Tibial nerve (tissue), 4 donors: ENCODE measurements at places on chromosomes 13 and 19. TPM values are rescaled to one million over a fixed set of nuclear protein-coding genes. Genes with fewer than 3 reads are reported as not detected.
A peak's percentile ranks its signal among the peaks of the same experiment; 100 is the strongest.

Gene KLC3
- total RNA-seq: not detected

GRCh38 chr13:71979616-71980015 lies 112.6 kb upstream of the DACH1 start:
- no peaks in the 10 kb centered on the region for H3K27me3 ChIP-seq
- H3K4me3 ChIP-seq: no peak overlapping the region
- no peak overlapping the region for H3K27ac ChIP-seq
- H3K4me1 ChIP-seq: no peaks in the 10 kb centered on the region

- no peaks in the 10 kb centered on the region for H3K4me1 ChIP-seq
- H3K27me3 ChIP-seq: no peaks in the 10 kb centered on the region
- H3K36me3 ChIP-seq: no peaks in the 10 kb centered on the region
- H3K4me3 ChIP-seq: no peak overlapping the region
These were observed 52.2 kb downstream of the IRS2 start for GRCh38 chr13:109734002-109734785.

DNA sequence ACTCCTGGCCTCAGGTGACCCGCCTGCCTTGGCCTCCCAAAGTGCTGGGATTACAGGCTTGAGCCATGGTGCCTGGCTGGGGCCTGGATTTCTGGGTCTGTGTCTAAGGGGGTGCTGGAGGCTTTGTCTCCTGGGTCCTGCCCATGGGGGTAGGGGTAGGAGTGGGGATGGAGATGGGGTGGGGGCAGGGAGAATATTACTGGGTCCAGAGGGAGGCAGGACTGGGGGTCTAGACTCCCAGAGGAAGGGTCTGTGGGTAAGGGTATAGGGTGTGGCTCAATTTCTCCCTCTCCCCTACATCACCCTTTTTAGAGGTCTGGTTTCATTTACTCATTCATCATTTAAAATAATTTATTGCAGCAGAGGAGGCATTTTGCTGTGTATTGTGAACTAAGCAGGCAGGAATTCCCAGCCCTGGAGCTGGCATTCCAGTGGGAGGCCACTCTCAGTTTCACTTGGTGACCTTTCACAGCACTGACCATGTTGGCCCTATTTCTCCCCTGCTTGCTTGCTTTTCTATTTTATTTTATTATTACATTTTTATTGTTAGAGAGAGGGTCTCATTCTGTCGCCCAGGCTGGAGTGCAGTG lies 810 bp upstream of the NFKBID start:
- peak overlapping the region; percentile 83 for H3K27ac ChIP-seq
- no peak for DNase-seq
- no peaks in the 10 kb centered on the region for H3K36me3 ChIP-seq
- peaks cover 61% of the 10 kb centered on the region for H3K4me1 ChIP-seq

DNA sequence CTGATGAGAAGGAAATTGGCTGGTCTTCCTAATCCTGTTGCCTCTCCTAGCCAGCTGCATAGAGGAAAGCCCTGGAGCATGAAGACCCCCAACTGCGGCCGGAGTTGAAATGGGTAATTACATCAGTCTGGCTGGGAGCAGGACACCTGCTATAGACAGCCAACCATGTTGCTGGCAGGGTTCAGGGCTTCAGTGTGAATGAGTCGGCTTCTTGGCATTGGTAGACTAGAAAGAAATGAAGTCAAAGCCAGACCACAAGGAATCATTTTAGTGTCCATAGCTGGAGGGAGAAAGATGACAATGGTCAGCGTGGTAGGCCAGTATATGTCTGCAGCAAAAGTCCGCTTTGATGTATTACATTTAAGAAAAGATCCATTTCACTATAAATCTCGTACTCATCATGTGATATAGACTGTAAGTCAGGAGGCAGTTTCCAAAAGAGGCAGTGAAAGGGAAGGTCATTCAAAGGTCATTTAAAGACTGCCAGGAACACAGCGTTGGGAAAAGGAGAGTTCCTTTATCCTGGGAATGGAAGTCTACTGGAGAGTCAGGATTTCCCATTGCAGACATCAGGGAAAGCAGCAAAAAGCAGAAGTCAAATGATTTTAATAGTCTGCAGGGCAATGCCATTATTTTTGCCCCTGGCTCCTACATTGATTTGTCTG lies 262.7 kb downstream of the DNAJC15 start:
- DNase-seq: no peak
- no peaks in the 10 kb centered on the region for H3K36me3 ChIP-seq
- H3K27ac ChIP-seq: no peak overlapping the region
- H3K27me3 ChIP-seq: no peaks in the 10 kb centered on the region
- H3K4me3 ChIP-seq: no peak overlapping the region
- H3K4me1 ChIP-seq: no peaks in the 10 kb centered on the region

DNA sequence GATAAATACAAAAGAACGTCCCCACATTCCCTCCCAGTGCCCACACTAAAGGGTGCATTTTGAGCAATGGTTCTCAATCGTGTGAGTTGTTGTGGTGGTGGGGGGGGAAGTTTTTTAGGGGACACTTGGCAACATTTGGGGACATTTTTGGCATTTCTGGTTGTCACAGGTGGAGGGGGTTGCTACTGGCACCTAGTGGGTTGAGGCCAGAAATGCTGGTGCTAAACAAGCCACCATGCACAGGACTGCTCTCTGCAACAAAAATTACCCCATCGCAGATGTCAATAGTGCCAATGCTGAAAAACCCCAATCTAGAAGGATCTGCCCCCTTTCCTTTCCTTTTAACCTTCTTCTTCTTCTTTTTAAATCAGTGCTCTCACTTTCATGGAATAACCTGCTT lies 453.3 kb downstream of the TSHZ3 start:
- H3K4me3 ChIP-seq: no peak overlapping the region
- DNase-seq: no peak
- no peak overlapping the region for H3K27ac ChIP-seq
- H3K27me3 ChIP-seq: no peaks in the 10 kb centered on the region
- H3K36me3 ChIP-seq: no peaks in the 10 kb centered on the region

GRCh38 chr19:55333870-55334269 lies 5.8 kb upstream of the KMT5C start:
- no peak overlapping the region for H3K27ac ChIP-seq
- H3K4me3 ChIP-seq: no peak overlapping the region
- peaks cover 7% of the 10 kb centered on the region for H3K27me3 ChIP-seq
- DNase-seq: no peak
- H3K36me3 ChIP-seq: no peaks in the 10 kb centered on the region

GRCh38 chr13:93079294-93079693 lies 147.3 kb upstream of the GPC6 start:
- no peaks in the 10 kb centered on the region for H3K4me1 ChIP-seq
- H3K36me3 ChIP-seq: no peaks in the 10 kb centered on the region
- no peak overlapping the region for H3K4me3 ChIP-seq

DNA sequence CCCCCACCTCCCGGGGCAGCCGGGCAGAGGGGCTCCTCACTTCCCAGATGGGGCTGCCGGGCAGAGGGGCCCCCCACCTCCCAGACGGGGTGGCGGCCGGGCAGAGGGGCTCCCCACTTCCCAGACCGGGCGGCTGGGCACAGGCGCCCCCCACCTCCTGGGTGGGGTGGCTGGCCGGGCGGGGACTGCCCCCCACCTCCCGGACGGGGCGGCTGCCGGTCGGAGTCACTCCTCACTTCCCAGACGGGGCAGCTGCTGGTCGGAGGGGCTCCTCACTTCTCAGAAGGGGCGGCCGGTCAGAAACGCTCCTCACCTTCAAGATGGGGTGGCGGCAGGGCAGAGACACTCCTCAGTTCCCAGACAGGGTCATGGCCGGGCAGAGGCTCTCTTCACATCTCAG lies 43.9 kb downstream of the ZNF730 start:
- no peaks in the 10 kb centered on the region for H3K4me1 ChIP-seq
- H3K36me3 ChIP-seq: no peaks in the 10 kb centered on the region
- DNase-seq: no peak
- H3K27me3 ChIP-seq: no peaks in the 10 kb centered on the region

DNA sequence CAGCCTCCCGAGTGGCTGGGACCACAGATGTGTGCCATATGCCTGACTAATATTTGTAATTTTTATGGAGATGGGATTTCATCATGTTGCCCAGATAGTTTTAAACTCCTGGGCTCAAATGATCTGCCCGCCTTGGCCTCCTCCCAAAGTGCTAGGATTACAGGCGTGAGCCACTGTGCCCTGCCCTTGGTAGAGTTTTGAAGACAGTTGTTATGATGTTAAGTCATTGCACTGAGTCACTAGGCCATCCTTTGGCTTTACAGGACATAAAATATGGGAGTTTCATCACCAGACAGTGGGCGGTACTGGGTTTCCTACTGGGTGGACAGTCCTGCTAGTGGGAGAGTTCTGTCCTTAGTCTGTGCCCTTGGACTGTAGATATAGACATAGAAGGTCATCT lies 282.5 kb downstream of the ATP8A2 start:
- H3K27ac ChIP-seq: no peak overlapping the region
- no peaks in the 10 kb centered on the region for H3K4me1 ChIP-seq
- DNase-seq: no peak
- H3K36me3 ChIP-seq: no peaks in the 10 kb centered on the region

- no peaks in the 10 kb centered on the region for H3K27me3 ChIP-seq
- no peak overlapping the region for H3K4me3 ChIP-seq
- H3K27ac ChIP-seq: no peak overlapping the region
- H3K36me3 ChIP-seq: no peaks in the 10 kb centered on the region
- no peak for DNase-seq
These were observed 174.2 kb downstream of the KCNRG start for GRCh38 chr13:50189450-50189849.

- no peak overlapping the region for H3K27ac ChIP-seq
- H3K36me3 ChIP-seq: no peaks in the 10 kb centered on the region
- no peaks in the 10 kb centered on the region for H3K27me3 ChIP-seq
- no peak for DNase-seq
- no peak overlapping the region for H3K4me3 ChIP-seq
These were observed 31.7 kb upstream of the USP29 start for GRCh38 chr19:57088133-57088532.

DNA sequence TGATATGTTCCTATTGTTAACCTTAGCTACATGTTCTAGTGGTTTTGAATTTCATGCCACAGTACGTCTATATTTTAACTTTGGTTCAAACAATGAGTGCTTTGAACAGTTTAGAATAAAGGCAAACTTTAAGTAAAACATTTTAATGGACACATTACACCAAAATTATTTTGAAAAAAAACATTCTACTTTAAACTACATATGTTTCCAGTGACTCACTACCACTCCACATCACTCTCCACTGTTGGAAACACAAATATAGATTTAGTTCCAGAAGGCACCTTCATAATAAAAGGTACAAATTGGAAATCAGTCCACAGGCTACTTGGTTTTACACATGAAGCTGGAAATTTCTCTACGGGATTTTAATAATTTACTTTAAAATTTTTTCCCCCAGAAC lies 373.5 kb downstream of the MYO16 start:
- no peaks in the 10 kb centered on the region for H3K27me3 ChIP-seq
- no peaks in the 10 kb centered on the region for H3K4me1 ChIP-seq
- no peaks in the 10 kb centered on the region for H3K36me3 ChIP-seq

DNA sequence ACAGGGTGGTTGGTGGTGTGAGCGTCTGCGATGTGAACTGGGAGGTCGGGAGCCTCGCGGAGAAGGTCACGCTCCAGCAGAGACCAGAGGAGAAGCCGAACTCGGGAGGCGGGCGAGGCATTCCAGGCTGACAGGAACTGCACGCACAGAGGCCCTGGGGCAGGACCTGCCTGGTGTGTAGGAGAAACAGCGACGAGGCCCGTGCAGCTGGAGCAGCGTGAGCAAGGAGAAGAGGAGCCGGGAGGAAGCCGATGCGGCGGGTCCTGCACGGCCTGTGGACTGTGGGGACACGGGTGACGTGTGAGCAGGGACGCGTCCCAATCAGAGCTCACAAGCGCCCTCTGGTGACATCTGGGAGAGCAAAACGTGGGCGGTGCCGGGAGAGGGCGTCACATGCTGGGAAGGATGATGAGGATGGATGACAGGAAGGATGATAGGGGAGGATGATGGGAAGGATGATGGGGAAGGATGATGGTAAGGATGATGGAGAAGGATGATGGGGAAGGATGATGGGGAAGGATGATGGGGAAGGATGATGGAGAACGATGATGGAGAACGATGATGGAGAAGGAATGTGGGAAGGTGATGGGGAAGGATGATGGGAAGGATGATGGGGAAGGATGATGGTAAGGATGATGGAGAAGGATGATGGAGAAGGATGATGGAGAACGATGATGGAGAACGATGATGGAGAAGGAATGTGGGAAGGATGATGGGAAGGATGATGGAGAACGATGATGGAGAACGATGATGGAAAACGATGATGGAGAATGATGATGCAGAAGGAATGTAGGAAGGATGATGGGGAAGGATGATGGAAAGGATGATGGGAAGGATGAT lies 16.1 kb upstream of the MADCAM1 start:
- no peak overlapping the region for H3K27ac ChIP-seq
- no peaks in the 10 kb centered on the region for H3K27me3 ChIP-seq
- no peaks in the 10 kb centered on the region for H3K4me1 ChIP-seq
- no peaks in the 10 kb centered on the region for H3K36me3 ChIP-seq

- no peaks in the 10 kb centered on the region for H3K27me3 ChIP-seq
- DNase-seq: no peak
- H3K36me3 ChIP-seq: no peaks in the 10 kb centered on the region
- H3K4me1 ChIP-seq: peaks cover 80% of the 10 kb centered on the region
- no peak overlapping the region for H3K4me3 ChIP-seq
These were observed 41.2 kb downstream of the NFIX start for GRCh38 chr19:13036366-13036976.

- H3K36me3 ChIP-seq: no peaks in the 10 kb centered on the region
- H3K27ac ChIP-seq: no peak overlapping the region
- no peak for DNase-seq
- H3K4me3 ChIP-seq: no peak overlapping the region
- no peaks in the 10 kb centered on the region for H3K4me1 ChIP-seq
These were observed 25.0 kb downstream of the CKM start for GRCh38 chr19:45297674-45298073.
